GM12878 (cell line): ENCODE measurements at places on chromosomes 3 and 15. TPM values are rescaled to one million over a fixed set of nuclear protein-coding genes. Genes with fewer than 3 reads are reported as not detected.

MKRN3 gene
- not detected in 2 replicates for polyA plus RNA-seq

CCR8 gene
- 5.2 and 8.6 TPM in 2 replicates for polyA plus RNA-seq

CCDC66 gene
- polyA plus RNA-seq, result 14.2 and 17.7 TPM in 2 replicates

SAMMSON gene
- not detected in 2 replicates for polyA plus RNA-seq

LNP1 gene
- polyA plus RNA-seq, result 2.5 and 3.6 TPM in 2 replicates

DNA sequence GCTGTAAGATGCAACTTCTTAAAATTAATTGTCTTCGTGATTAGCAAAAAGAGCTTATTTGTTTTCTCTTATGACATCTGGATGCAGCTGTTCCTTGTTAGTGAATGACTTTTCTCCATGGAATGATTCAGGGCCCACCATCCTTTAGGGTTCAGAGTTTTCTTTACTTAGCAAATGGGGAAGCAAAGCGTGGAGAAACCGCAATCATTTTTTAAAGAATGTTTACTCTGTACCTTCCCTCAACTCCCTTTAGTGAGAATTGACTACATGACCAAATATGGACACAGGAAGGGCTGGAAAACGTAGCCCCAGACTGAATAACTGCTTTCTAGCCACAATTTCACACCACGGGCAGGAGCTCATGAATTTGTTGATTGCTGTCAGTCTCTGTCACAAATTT lies 130.1 kb downstream of the EDEM1 start:
- DNase-seq, result no peak
- no peak overlapping the region for H3K27ac ChIP-seq
- no peaks in the 10 kb centered on the region for H3K4me1 ChIP-seq
- H3K4me3 ChIP-seq, result no peak overlapping the region
- H3K27me3 ChIP-seq, result no peaks in the 10 kb centered on the region

DNA sequence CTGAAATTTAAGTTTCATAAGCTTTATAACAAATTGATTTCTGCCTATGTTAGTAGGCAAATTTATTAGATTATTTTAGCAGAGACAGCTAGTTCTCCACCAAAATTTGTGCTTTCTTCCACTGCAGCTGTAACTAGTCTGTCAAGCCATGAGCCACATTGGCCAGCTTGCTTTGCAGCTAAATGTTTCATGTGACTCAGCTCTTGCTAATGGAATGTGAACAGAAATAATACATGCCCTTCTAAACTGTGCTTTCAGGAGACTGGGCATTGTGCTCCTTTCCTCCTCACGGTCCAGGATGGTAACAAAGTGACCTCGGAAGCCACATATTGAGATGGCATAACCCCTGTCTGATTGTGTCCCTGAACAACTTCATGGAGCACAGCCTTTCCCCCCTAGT lies 51.3 kb upstream of the KPNA4 start:
- no peaks in the 10 kb centered on the region for H3K36me3 ChIP-seq
- no peaks in the 10 kb centered on the region for H3K4me1 ChIP-seq
- no peak for DNase-seq
- H3K27me3 ChIP-seq, result no peaks in the 10 kb centered on the region

DNA sequence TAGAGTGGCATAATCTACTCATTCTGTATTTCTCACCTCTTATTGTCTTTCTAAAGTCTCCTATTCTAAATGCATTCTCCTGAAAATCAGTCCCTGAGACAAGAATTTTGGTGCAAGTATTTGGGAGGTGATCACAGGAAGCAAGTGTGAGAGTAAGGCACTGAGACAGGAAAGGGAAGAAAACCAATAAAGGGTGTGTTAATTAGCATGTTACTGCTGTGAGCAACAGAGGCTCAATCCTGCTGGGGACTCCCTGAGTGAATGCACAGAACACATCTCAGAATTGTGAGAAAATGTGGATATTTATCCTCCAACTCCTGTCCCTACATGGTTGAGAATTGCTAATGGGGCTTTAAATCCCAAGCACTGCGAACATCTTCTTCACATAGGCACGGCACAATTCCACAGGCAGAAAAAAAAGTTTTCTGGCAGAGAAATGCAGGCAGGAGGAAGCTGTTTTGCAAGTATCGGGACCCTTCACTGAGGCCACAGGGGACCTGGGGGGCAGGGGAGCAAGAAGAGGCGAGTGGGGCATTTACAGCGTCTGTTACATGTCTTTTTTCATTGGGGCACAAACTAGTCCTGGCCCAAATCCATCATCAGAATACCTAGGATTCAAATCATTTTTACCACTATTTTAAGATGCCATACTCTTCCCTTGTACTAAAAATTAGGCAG lies 27.2 kb upstream of the STT3B start:
- H3K27ac ChIP-seq, result no peak overlapping the region
- no peak for DNase-seq
- H3K36me3 ChIP-seq, result no peaks in the 10 kb centered on the region
- H3K4me1 ChIP-seq, result no peaks in the 10 kb centered on the region

DNA sequence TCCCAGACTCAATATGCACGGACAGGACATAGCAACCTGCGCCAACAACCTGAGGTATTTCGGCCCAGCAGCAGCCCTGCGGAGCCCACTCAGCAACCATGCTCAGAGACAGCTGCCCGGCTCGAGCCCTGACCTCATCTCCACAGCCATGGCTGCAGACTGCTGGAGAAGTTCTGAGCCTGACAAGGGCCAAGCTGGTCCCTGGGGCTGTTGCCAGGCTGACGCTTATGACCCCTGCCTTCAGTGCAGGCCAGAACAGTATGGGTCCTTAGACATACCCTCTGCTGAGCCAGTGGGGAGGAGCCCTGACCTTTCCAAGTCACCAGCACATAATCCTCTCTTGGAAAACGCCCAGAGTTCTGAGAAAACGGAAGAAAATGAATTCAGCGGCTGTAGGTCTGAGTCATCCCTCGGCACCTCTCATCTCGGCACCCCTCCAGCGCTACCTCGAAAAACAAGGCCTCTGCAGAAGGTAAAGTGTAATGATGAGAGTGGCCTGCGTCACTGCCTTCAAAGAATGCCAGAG lies 25.5 kb downstream of the TMEM41A start:
- no peak overlapping the region for H3K27ac ChIP-seq
- peaks cover 4% of the 10 kb centered on the region for H3K36me3 ChIP-seq
- DNase-seq, result no peak
- H3K27me3 ChIP-seq, result no peaks in the 10 kb centered on the region
- H3K4me3 ChIP-seq, result no peak overlapping the region
- no peaks in the 10 kb centered on the region for H3K4me1 ChIP-seq

GRCh38 chr3:112745567-112746248 lies 101.0 kb downstream of the CD200R1L start:
- DNase-seq, result no peak
- no peak overlapping the region for H3K27ac ChIP-seq
- H3K4me3 ChIP-seq, result no peak overlapping the region
- H3K27me3 ChIP-seq, result no peaks in the 10 kb centered on the region
- H3K4me1 ChIP-seq, result no peaks in the 10 kb centered on the region
- H3K36me3 ChIP-seq, result no peaks in the 10 kb centered on the region

- no peaks in the 10 kb centered on the region for H3K36me3 ChIP-seq
- H3K27me3 ChIP-seq, result no peaks in the 10 kb centered on the region
These were observed 1013.3 kb upstream of the SEMA6D start for GRCh38 chr15:46703871-46704637.

- H3K4me1 ChIP-seq, result no peaks in the 10 kb centered on the region
- no peak overlapping the region for H3K4me3 ChIP-seq
- no peaks in the 10 kb centered on the region for H3K27me3 ChIP-seq
- H3K27ac ChIP-seq, result no peak overlapping the region
These were observed 179.1 kb upstream of the RGMA start for GRCh38 chr15:93268066-93268465.
